ENCODE measurements at places on chromosomes 4 and X. TPM values are rescaled to one million over a fixed set of nuclear protein-coding genes. Genes with fewer than 3 reads are reported as not detected.

The SMARCA1 gene
- total RNA-seq, result 26.2 TPM

DNA sequence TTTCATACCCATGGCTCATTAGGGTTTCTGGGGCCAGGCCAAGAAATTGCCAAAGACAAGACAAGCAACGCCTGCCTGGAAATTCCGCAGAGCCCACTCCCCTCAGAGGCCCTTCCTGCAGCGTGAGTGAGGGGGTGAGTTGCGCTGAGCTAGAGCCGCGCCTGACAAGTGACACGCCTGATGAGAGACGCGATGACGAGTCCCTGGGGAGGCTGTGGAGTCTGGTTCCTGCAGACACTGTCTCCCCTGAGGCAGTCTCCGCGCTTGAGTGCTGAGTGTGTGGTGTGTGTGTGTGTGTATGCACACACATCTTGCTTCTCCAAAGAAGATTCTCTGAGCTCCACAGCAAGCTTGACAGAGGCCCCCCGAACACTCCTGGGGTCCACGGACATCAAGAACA lies 269.8 kb downstream of the BCOR start:
- no peak for DNase-seq

- DNase-seq, result no peak
Observed at GRCh38 chr4:83679692-83680091, 143.8 kb downstream of the GPAT3 start.

The CT55 gene
- not detected for total RNA-seq

The GPC3 gene
- 0.65 TPM for total RNA-seq

GRCh38 chrX:115409551-115409950 lies 120.0 kb downstream of the LUZP4 start:
- DNase-seq, result no peak

The CFAP99 gene
- not detected for total RNA-seq

DNA sequence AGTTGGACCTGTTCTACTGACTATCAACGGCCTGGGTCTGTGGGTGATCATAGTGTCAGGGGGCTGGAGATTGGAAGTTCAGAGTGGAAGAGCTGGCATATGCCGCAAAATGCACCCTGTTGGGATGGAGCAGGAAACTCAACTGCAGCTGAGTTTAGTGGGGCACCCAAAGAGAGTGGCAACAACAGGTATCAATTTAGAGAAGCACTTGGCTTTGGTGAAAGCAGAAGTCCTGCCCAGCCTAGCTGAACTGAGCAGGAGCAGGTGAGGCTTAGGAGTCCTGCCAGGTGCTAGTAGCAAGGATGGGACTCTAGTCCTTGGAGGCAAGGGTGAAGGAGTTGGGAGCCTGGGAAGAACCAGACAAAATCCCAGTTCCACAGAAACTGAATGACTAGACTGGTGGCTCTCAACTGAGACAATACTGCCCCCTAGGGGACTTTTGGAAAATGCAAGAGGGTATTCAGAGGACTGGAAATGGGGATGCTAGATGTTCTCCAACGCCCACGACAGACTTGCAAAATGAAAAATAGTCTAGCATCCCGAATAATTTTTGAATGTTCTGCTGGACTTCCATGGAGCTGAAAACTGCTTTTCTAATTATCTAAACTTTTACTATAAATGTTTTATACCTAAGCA lies 49.4 kb downstream of the RTL9 start:
- peak; percentile 32 for DNase-seq

DNA sequence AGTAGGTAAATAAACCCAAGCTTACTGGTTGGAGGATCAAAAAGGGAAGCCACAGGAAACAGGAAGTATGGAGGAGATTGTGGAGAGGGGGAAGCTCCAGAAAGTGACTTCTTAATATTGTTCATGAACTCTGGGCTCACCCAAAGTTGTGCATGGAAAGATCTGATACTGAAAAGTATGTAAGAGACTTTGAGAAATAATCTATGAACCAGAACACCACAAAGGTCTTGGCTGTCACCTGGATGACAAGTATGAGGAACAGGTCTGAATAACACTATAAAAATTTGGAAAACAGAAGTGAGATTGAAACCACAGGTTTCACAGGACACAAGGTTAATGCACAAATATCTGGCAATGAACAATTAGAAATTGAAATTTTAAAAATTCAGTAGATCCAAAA lies 567.4 kb downstream of the INPP4B start:
- no peak for DNase-seq

- DNase-seq, result no peak
Observed at GRCh38 chr4:185598846-185599552, 63.7 kb upstream of the PDLIM3 start.

DNA sequence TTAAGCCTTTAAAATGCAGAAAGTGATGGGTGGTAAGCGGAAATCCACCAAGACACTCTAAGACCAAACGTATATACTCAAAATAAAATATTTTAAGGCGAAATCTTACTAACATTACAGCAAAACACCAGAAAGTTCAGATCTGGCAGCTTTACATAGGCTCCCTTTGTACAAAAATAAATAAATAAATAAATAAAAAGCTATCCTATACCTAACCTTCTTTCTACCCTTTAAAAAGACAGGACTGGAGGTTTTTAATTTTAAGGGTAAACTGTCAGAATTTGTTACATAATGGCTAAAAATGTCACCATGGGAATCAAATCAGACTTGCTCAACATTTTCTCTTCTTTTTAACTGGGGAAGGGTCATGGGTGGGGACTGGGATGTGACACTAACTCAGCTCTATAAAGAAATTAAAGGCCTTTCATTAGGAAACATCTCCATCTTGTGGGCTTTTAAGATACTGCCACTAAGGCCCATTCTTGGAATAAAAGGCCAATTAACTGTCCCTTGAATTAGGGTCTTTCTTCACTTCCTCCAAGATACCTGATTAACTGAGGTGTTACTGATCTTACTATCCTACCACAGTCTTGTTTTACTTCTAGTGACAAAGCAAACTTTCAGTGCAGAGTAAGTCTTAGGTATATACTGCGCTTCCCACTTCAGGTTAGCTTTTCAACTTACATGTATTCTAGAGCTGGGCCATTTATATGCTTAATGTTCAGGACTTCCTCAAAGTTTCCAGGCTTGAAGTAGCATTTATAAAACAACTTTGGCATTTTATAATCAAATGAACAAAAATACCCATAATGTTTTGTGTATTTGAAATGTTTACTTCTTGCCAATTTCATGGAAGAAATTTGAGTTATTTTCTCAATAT lies 13.3 kb downstream of the HNRNPD start:
- no peak for DNase-seq

GRCh38 chrX:124217304-124218251 lies 114.9 kb upstream of the TEX13D start:
- DNase-seq, result peak; percentile 29

All from heart left ventricle (tissue), 16 donors.